EL (cell line): ENCODE measurements at places on chromosomes 11 and 22.
A peak's percentile ranks its signal among the peaks of the same experiment; 100 is the strongest.

DNA sequence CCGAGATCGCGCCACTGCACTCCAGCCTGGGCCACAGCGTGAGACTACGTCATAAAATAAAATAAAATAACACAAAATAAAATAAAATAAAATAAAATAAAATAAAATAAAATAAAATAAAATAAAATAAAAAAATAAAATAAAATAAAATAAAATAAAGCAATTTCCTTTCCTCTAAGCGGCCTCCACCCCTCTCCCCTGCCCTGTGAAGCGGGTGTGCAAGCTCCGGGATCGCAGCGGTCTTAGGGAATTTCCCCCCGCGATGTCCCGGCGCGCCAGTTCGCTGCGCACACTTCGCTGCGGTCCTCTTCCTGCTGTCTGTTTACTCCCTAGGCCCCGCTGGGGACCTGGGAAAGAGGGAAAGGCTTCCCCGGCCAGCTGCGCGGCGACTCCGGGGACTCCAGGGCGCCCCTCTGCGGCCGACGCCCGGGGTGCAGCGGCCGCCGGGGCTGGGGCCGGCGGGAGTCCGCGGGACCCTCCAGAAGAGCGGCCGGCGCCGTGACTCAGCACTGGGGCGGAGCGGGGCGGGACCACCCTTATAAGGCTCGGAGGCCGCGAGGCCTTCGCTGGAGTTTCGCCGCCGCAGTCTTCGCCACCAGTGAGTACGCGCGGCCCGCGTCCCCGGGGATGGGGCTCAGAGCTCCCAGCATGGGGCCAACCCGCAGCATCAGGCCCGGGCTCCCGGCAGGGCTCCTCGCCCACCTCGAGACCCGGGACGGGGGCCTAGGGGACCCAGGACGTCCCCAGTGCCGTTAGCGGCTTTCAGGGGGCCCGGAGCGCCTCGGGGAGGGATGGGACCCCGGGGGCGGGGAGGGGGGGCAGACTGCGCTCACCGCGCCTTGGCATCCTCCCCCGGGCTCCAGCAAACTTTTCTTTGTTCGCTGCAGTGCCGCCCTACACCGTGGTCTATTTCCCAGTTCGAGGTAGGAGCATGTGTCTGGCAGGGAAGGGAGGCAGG lies at the start of gene GSTP1:
TSS of gene GSTP1 (plus strand) at position 566 of the 958 bp plus-strand sequence. CDS start at position 598, 32 bp downstream.
- DNase-seq, result peak; percentile 93

DNA sequence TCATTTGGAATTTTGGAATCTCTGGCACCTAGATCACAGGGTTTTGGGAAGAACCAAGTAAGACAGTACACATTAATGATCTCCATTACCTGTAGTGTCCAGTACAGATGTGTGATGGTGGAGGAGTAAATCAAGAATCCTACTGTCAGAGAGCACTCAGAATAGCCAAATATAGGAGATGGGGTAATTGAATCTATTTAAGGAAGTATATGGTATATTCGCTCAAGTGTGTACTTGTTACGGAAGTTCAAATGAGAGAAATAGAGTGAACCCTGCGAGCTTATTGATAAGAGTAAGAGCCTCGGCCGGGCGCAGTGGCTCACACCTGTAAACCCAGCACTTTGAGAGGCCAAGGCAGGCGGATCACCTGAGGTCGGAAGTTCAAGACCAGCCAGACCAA lies 2.2 kb downstream of the SPCS2 start:
- DNase-seq, result no peak

- no peak for DNase-seq
Measured at GRCh38 chr22:44371741-44372525, 59.2 kb upstream of the SHISAL1 start.

DNA sequence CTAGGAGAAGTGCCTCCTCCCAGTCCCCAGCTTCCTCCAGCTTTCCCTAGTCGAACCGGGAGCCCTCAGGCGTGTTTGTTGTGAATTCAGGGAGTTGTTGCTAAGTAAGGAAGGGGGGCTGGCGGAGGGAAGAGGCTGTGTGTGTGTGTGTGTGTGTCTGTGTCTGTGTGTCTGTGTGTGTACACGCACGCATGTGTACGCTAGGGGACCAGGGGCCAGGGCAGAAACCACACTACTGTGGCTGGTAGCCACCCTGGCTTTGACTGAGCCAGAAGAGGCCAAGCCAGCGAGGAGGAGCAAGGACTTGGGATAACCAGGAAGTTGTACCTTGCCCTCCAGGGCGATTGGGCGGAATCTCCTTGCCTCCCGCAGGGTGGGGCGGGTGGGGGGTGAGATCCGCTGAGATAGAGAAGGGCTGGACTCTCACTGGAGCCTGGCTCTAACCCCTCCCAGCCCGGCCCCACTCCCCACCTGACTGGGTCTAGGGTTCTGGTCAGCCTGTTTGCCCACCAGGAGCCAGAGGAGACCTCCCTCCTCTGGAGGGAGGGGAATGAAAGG lies 7.5 kb downstream of the BCL9L start:
- peak; percentile 93 for DNase-seq

DNA sequence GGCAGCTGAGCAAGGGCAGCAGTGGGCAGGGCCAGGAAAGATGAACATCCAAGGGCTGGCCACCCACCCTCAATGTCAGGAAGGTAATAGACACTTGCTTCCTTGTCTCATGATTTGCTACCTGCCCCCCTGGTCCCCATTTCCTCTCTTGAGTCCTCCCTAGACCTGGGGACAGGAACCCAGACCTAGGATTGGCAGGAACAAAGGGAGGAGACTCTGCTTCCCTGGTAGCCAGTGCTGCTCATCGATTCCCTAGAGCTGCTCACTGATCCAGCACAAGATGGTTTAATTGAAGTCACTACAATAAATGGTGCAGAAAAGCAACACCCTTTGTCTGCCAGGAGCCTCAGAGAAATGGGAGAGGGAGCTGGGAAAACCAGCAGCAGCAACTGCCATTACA lies 67.8 kb upstream of the CHST1 start:
- no peak for DNase-seq

DNA sequence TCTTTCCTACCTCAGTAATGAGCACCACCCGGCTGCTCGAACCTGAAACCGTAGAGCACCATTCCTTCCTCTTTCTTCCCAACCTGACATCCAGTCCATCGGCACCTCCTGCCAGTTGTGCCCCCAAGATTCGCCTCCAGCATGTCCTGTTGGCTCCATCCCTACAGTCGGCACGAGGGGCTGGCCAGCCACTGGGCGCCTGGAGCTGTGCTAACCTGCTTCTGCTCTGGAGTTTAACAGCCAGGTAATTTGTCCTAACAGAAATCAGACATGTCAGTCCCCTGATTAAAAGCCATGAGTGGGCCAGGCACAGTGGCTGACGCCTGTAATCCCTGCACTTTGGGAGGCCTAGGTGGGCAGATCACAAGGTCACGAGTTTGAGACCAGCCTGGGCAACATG lies 16.8 kb downstream of the FDX1 start:
- no peak for DNase-seq

GRCh38 chr11:57477507-57478189 lies 17.3 kb downstream of the RTN4RL2 start:
- DNase-seq, result no peak

DNA sequence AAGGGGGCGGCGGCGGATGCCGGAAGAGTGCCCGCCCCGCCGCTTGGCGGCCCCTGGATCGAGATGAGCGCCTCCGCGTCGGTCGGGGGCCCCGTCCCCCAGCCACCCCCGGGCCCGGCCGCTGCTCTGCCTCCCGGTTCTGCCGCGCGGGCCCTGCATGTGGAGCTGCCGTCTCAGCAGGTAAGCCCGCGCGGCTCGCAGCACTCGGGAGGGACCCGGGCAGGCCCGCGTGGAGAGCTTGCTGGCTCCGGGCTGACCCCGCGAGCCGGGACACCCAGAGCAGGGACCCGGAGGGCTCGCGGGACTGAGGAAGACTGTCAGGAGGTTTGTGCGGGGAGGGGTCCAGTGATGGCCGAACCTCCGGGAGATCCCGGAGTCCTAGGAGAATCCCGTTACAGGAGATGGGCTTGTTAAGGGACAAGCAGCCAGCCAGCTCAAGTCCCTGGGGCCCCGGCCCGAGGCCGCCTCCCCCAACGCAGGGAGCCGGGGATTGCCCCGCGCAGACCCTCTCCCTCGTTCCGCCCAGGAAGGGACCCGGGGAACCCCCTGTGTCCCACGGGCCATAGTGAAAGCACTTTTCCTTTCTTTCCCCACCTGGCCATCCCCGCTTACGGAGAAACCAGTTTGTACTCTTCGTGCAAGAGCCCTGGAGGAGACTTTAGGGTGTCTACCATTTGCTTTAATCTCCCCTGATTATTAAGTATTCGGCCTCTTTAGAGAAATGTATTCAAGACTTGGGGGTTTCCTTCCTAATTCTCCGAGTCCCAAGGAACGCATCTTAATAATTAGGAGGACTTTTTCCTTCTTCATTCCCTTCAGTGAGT lies 547 bp downstream of the UVRAG start:
- peak; percentile 49 for DNase-seq

DNA sequence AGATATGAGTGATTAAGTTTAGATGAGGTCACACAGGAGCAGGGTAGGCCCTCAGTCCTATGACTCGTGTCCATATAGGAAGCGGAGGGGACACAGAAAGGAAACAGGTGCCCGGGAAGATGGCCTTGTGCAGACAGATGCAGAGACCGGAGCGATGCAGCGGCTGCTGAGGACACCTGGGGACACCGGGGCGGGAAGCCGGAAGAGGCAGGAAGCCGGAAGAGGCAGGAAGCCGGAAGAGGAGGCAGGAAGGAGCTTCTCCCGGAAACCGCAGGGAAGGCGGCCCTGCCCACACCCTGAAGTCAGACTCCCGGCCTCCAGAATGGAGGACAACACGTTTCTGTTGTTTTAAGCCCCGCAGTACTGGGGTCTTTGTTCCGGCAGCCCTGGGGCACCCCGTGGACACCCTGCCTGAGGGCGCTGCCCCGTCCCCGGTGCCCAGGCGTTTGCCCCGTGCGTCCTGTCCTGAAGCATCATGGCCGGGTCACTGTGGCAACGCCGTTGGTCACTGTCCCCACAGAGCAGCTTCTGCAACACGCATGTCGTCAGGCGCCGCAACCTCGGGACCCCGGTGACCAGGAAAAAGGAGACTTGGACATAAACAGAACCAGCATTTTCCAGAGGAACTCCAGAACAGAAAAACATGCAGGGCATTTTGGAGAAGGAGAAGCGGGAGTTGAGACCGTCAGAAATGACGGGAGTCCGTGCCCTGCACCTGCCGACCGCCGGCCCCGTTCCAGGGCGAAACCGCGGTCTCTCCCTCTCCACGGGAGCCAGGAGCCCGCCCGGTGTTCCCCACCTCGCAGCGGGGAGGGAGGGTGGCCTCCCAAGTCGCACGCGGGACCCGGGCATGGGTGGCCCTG lies 103.4 kb downstream of the BRD1 start:
- no peak for DNase-seq

GRCh38 chr11:61630089-61630488 lies 49.2 kb upstream of the SYT7 start:
- no peak for DNase-seq

DNA sequence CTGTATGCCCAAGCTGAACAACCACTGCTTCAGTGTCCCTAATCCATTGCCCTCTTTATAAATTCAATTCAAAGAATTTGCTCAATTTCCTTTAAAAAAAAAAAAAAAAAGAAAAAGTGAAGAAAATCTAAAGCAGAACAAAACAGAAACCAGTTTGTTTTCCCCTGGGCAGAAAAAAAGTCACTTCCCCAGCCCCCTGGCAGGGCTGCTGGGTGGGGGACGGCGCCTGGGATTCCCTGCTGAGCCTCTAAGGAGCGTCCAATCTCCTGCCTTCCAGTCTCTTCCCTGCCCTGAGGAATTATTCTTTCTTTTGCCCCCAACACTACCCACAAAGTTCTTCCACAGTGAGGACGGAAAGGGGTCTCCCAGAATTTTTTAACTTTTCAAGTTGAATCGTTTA lies 23.9 kb downstream of the DKK3 start:
- no peak for DNase-seq

GRCh38 chr22:45537734-45538181 lies 35.1 kb downstream of the FBLN1 start:
- DNase-seq, result peak; percentile 87

- no peak for DNase-seq
Measured at GRCh38 chr11:11514246-11514645, 107.6 kb downstream of the GALNT18 start.

DNA sequence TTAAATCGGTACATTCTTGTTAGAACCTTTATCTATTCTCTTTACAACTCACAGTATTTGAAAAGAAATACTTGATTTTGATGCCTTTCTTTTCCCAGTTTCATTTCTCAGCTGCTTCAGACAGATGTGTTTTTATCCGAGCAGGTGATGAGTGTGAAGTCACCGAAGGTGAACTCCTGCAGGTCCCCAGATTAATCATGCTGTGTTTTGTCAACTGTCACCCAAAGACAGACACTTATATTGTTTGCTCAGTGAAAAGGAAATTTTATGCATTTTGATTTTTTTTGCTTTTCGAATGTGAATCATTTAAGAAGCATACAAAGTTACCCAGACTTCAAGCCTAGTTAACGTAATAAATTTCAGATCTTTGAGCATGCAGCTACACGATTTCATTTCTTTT lies 7.8 kb upstream of the TMPRSS13 start:
- no peak for DNase-seq

GRCh38 chr11:126878913-126879482 lies 121.6 kb downstream of the KIRREL3 start:
- no peak for DNase-seq

DNA sequence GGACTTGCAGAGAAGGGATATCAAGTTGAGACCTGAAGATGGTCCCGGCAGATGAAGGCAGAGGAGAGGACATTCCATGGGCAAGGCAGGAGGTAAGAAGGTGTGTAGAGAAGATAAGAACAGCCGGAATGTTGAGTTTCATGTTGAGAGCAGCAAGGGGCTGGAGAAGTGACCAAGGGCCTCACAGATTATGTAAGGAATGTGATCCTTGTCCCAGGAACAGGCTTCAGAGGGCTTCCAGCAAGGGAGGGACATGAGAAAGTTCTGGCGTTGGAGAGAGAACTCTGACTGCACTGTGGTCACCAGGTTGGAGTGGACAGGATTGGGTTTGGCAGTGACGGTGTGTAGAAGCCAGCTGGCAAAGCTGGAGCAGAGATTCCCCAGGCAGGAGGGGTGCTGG lies 27.6 kb upstream of the PPFIA1 start:
- no peak for DNase-seq

DNA sequence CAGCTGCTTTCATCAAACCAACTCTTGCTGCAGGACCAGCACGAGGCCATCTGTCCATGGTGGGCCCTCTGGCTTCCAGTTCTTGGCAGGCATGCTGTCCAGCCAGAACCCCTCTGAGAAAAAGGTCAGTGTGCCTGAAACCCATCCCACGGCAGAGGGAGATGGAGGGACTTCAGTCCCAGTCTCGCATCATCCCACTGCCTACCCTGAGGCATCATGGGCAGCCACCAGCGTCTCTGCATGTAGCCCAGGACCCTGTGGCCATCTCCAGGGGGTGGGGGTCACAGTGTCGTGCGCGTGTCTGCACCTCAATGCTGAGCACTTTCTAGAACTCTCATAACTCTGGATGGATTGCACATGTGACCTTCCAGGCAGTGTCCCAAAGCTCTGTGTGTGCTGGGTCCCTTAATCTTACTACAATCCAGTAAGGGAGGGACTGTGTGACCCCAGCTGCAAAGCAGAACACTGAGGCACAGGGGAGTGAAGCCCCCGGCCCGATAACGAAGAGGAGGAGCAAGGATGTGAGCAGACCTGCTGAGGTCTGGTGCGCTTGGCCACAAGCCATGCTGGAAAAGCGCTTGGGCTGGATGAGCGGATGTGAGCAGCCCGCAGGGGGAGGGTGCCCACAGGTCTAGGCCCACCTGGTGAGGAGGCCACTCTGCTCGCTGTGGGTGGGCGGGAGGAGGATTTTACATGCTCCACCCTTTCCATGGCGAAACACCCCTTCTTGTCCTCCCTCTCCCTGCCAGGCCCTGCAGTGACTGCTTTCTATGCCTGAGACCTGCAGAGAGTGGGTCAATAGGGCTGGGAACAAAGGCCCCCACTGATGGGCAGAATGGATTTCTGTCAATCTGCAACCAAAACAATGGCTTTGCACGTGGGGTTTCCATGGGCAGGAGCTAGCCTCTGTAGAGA lies 1401.0 kb downstream of the BRD1 start:
- no peak for DNase-seq
